Liver (tissue), 10 donors: ENCODE measurements at places on chromosomes 5 and 9. TPM values are rescaled to one million over a fixed set of nuclear protein-coding genes. Genes with fewer than 3 reads are reported as not detected.

DNA sequence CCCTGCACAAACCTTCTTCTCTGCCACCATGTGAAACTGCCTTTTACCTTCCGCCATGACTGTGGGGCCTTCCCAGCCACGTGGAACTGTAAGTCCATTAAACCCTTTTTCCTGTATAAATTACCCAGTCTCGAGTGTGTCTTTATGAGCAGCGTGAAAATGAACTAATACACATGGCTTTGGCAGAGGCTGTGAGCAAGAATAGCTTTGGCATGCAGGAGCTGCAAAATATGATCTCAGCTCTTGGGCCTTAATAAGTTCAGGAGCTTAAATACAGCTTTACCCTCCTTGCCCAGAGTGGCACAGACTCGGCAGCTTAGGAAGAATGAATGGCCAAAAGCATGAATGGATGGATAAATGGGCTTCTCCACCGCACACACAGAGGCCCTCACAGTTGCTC, 15.7 kb upstream of the SLC36A1 start:
- H3K4me1 ChIP-seq: no peaks in the 10 kb centered on the region
- no peak overlapping the region for H3K27ac ChIP-seq
- no peak overlapping the region for H3K4me3 ChIP-seq
- no peak for DNase-seq
- no peaks in the 10 kb centered on the region for H3K36me3 ChIP-seq
- H3K27me3 ChIP-seq: no peaks in the 10 kb centered on the region

GRCh38 chr5:173542159-173542558, 74.3 kb downstream of the BOD1 start:
- H3K4me3 ChIP-seq: no peak overlapping the region
- H3K27me3 ChIP-seq: no peaks in the 10 kb centered on the region
- H3K4me1 ChIP-seq: no peaks in the 10 kb centered on the region
- no peaks in the 10 kb centered on the region for H3K36me3 ChIP-seq
- no peak for DNase-seq
- no peak overlapping the region for H3K27ac ChIP-seq

DNA sequence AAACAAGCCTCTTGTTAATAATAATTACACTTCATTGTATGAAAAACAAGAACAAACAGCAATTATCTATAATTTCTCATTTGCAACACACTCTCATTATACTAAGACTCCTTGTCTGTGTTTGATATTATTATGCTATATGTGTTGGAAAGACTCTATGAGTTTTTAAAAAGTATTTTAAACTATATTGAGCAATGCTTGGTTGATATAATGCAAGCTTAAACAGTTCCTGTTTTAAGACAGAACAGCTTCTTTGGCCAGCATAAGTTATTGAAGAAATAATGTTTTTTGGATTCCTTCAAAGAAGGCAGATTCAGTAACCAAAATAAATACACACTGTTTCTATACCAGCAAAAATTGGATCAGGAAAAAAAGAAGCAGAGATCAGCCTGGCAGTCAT, 871.4 kb downstream of the MAT2B start:
- H3K36me3 ChIP-seq: no peaks in the 10 kb centered on the region
- no peaks in the 10 kb centered on the region for H3K27me3 ChIP-seq
- H3K27ac ChIP-seq: no peak overlapping the region
- DNase-seq: no peak
- no peak overlapping the region for H3K4me3 ChIP-seq

The RNF145 gene
- total RNA-seq: 34.6 TPM

GRCh38 chr5:1474866-1475543, 29.8 kb upstream of the SLC6A3 start:
- peaks cover 5% of the 10 kb centered on the region for H3K36me3 ChIP-seq
- DNase-seq: no peak
- H3K27me3 ChIP-seq: no peaks in the 10 kb centered on the region
- no peak overlapping the region for H3K4me3 ChIP-seq
- peaks cover 4% of the 10 kb centered on the region for H3K4me1 ChIP-seq
